Globus pallidus (tissue), 1 donor: ENCODE measurements at places on chromosomes 1 and 21.

DNA sequence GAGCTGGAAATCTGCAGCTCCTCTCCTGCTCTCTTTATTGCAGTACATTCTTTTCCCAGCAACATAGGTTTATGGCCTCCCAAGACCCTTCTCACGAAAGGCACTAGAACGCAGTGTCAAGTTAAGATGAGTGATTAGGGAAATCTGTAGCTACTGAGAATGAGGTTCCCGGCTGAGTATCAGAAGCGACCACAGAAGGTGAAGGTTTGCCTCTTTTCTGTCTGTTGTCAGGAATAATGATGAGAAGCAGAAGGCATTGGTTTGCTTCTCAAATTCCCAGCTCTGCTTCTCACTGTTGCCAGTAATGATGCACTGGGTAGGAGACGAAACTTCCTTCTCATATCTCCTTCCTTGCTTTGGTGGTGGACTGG, 128.4 kb downstream of the NTMT2 start:
- DNase-seq, result no peak

GRCh38 chr1:117007719-117008013, 6.1 kb downstream of the CD101 start:
- DNase-seq, result no peak

DNA sequence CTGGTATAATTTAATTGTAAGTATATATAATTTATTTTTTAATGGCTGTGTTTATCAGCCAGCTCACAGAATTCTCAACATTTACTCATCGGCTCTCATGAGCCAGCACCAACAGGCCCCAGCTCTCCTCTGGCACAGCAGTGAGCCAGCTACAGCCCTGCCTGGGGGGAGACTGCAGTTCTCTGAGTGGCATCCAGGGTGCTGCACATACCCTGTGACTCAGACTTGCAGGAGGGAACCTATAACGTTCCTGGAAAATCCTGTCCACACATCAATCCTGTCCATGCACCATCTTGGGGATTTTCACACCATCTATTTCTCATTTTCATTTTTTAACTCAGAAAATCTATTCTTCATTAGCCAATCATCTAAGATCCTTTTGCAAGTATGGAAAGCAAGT, 36.5 kb downstream of the FHAD1 start:
- DNase-seq, result no peak

GRCh38 chr1:1433804-1434130, 1.7 kb upstream of the VWA1 start:
- no peak for DNase-seq

- DNase-seq, result peak; percentile 70
Observed at GRCh38 chr1:155173478-155174323, at the start of gene TRIM46. Gene TRIM46, plus strand, starts transcription at chr1:155173849. Its CDS starts 118 bp downstream, at chr1:155173967.

- DNase-seq, result no peak
Observed at GRCh38 chr1:238489006-238489405, 598.3 kb upstream of the ZP4 start.

DNA sequence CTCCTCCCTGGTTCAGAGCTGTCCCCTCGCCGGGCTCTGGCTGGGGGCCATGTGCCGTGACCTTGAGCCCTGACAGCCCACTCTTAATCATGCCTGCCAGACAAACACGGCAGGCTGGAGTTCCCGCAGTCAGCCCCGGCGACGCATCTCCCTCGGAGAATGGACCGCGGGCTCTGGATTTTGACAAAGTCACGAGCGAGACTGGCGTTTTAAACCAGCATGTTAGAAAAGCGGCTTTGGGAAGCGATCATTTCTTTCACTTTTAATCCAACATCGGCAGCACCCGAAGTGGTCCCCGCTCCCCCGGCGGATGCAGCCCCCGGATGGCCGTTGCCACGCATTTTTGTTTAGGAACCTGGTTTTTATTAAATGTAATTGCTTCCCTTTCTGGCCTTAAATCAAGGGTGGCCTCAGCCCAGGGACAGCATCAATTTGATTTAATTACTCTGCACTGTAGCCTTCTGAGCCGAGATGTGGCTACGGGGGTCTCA, 70.9 kb downstream of the PRDM16 start:
- DNase-seq, result no peak

DNA sequence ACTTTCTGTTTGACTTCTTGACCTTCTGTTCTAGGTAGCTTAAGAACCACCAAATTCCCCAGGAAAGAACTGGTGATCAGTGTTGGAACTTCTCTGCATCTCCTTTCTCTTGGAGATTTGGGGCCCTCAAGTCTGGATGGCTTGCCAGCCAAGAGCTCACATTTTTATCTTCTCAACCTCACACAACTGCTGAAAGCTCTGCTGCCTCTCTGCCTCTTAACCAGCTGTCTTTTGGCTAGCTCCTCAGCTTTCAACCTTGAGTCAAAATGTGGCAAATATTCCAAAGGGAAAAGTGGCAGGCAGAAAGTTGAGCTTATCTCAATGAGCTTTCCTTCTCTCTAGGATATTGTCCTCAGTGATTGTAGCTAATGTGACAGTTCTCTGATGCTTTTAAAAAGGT, 89.2 kb upstream of the CCDC190 start:
- DNase-seq, result no peak

- DNase-seq, result peak; percentile 68
Observed at GRCh38 chr1:109632671-109633346, 13.2 kb downstream of the AMPD2 start.

DNA sequence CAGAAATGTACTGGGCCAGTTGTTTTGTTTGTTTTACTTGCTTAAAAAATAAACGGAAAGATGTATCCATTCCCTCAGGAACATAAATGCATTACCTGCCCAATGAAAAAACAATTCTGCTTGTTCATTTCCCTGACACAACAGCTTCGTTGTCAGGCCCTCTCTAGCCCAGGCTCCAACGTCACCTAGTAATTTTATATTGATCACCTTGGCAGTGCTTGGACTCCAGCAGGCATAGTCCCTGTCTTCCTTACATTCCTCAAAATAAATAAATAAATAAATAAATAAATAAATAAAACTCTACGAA, 1.2 kb downstream of the CEP170 start:
- DNase-seq, result peak; percentile 58

- no peak for DNase-seq
Observed at GRCh38 chr1:40361637-40362036, 11.9 kb upstream of the SMAP2 start.

- DNase-seq, result no peak
Observed at GRCh38 chr1:10337436-10337835, 61.4 kb upstream of the PGD start.

DNA sequence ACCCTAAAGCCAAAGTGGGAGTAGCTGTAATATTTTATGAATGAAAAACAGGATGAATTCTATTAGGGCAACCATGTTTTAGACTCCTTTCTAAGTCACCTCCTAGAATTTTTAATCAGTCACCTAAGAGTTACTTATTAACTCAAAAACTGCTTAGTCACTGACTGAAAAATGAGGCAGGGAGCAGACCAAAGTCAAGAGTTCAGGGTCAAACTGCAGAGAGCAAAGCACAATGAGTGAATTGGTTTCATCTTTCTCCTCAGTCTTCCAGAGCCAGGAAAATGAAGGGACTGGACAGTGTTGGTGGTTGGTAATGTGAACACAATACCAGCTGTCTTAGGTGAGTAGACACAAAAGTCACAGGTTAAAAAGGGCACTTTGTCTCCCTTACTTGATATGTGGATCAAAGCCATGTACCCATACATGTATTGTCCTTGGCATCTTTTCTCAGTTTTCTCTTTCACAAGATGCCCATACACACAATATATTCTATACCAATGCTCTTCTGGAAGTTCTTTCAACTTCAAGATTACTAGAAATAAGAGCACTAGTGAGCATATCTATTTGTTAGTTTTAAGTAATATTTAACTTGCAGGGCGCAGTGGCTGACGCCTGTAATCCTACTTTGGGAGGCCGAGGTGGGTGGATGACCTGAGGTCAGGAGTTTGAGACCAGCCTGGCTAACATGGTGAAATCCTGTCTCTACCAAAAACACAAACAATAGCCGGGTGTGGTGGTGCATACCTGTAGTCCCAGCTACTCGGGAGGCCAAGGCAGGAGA, 42.2 kb downstream of the ATP1B1 start:
- no peak for DNase-seq

- no peak for DNase-seq
Observed at GRCh38 chr1:112079446-112079845, 90.0 kb upstream of the KCND3 start.

- no peak for DNase-seq
Observed at GRCh38 chr1:1400576-1401456, 1.7 kb upstream of the CCNL2 start.

DNA sequence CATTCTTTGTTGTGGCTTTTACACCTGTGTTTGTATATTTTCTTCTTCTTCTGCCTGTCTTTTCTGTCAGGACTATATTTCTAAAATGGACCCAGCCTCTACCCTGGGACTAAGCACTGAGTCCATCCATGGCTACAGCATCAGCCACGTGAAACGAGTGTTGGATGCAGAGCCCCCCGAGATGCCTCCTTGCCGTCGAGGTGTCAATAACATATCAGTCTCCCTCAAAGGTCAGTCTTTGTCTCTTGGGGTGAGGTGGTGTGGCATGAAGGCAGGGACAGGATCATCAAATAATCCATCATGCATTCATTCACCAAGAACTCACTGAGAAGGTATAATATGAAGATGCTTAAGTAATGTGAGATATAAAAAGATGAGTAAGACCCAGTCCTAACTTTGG, 19.1 kb upstream of the IPO9 start:
- DNase-seq, result no peak

GRCh38 chr1:226763905-226764264, 24.8 kb upstream of the ITPKB start:
- no peak for DNase-seq

DNA sequence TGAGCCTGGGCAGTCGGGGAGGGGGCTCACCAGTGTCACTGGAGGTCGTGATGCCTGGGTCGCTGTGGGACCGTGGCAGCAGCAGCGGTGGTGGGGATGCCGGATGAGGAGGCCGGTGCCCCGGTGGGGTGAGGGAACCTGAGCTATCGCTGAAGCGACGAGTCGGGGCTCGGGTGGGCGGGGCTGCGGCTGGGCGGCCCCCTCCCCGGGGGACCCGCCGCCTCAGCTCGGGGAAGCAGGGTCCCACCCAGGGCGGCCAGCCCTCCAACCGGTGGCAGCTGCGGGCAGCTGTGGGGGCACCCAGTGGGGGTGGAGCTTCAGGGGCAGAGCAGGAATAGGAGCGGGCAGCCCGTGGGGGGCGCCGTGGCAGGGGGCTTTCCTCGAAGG, 5.0 kb downstream of the ENTREP3 start:
- DNase-seq, result no peak

GRCh38 chr1:169509354-169509753, 23.6 kb upstream of the SLC19A2 start:
- DNase-seq, result no peak

GRCh38 chr1:225962440-225962975, 21.5 kb upstream of the LEFTY2 start:
- no peak for DNase-seq

- DNase-seq, result no peak
Observed at GRCh38 chr1:177171536-177172123, 872 bp downstream of the BRINP2 start.

- DNase-seq, result peak; percentile 42
Observed at GRCh38 chr1:94542088-94542870, 720 bp upstream of the F3 start.

DNA sequence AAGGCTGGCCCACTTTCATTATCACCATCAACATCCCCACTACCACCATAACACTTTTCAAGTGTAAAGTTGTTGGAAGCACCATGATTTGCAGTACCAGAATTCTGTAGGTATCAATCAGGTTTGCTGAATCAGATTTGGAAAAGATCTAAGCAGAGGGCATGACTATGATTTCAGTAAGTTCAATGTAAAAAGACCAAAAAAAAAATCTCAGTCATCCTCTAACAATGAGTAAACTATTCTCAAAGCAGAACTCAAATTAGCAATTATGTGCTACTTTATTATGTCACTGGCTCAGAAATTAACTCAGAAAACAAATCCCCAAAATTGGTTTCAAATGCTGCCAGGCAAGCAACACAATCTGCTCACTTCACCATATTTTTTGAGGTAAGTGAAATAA, 187.8 kb upstream of the HP1BP3 start:
- DNase-seq, result no peak

DNA sequence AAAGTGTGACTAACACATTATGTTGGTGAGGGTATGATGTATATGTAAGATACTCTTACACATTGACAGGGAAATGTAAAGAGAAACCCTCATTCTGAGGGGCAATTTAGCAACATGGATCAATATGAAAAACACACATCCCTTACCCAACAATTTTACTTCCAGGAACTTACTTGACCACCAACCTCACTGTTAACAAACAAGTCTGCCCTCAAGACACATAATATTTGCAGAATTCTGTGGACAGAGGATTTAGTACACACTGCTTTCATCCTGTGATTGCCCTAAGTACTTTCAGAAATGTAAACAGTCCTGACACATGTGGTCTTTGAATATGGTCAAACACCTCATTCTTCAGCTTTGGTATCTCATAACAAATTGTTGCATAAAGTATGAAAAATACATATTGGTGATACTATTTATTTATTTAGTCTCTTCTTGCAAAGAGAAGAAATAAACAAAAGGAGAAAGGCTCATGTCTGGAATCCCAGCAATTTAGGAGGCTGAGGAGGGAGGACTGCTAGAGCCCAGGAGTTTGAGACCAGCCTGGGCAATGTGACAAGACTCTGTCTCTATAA, 6.9 kb downstream of the USP48 start:
- DNase-seq, result no peak

DNA sequence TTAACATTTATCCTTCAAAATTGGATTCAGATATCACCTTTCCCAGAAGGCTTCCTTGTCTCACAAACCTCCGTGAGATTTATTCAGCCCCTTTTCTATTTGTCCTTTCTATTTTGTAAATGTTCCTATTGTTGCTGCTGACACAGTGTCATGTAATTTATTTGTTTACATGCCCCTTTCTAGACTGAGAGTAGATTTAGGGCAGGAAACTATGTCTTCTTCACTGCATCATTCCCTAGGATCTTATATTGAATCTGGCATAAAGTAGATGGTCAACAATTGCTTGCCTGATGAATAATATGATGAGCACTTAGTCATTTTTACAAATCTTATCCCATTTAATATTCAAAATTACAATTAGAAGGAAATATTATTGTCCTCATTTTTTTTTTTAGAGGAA, 8.1 kb upstream of the CNN3 start:
- no peak for DNase-seq

GRCh38 chr1:226788965-226789364, 49.9 kb upstream of the ITPKB start:
- DNase-seq, result no peak

GRCh38 chr1:211013346-211014240, 120.4 kb downstream of the KCNH1 start:
- DNase-seq, result no peak
